ENCODE measurements at places on chromosomes 4 and X.

DNA sequence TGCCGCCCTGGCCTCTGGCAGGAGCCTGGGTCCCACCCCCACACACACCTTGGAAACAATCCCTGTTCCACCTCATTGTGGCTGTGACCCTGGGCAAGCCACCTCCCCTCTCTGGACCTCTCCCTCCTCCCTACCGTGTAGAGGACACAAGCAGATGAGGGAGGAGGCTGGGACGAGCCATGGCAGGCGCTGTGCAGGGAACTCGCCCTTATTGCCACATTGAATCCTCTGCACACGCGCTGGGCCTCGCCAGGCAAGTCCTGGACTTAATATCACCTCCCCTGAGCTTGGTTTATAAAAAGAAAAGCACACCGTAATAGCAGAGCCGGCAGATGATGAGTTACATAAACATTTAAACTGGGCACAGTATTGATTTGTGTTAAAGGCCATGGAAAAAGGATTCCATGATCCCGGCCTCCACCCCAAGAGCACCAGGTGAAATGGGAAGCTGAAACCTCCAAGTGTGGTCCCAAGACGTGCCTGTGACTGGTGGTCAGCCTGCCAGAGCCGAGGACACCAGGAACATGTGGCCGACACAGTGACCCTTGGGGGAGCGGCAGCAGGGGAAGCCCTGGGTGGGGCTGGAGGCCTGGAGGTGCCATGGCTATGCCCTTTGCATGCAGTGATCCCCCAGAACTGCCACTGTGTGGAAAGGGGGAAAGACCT, 81.1 kb downstream of the PPP2R2C start:
- no peak for DNase-seq

- no peak for DNase-seq
Observed at GRCh38 chr4:168265327-168265726, 53.2 kb downstream of the DDX60 start.

DNA sequence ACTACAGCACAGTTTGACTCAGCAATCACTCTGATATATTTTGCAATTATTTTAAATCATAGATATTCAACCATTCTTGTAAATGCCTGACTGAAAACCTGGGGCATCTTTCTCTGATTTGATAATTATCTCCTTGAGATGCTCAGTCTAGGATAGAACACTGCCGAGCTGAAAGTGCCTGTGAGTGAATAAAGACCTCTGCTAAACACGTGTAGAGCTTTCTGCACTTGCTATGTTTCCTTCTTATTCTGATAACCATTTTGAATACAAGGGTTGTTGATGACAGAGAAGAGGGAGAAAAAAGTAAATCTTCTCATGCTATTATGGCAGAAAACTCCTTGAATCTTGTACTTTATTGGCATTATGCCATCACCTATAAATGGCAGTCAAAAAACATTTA, 1843.4 kb upstream of the IGFBP7 start:
- no peak for DNase-seq

- DNase-seq = no peak
Observed at GRCh38 chr4:77695774-77696173, 90.2 kb downstream of the CXCL13 start.

DNA sequence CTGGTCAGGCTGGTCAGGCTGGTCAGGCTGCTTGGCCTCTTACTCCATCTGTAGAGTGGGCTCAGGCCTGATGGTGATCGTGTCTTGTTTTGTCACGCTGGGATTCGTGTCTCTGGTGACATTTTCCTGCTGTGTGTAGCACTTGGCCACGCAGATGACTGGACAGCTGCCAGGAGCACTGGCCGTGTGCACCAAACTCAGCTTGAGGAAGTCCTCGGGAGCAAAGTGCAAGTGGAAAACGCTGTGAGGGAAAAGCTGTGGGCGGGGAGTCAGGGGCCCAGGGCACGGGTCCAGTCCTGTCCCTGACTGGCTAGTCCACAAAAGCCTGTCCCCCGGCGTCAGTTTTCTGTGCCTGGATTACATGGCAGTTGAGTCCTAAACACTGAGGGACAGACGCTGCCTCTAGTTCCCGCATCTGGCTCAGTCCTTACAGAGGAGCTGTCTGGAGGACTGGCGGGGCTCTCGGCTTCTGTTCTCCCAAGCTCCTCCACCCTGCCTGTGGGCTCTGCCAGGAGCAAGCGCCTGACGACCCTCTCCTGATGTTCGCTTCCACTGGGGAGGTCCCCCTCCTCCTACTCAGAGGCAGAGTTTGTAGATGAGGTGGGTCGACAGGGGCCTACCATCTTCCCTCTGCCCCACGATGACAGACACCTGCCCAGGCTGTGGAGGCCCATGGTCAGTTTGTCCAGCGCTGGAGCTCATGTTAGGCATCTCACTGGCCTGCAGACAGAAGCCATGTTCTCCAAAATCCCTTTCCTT, 35.9 kb upstream of the GRPEL1 start:
- DNase-seq = peak; percentile 4

DNA sequence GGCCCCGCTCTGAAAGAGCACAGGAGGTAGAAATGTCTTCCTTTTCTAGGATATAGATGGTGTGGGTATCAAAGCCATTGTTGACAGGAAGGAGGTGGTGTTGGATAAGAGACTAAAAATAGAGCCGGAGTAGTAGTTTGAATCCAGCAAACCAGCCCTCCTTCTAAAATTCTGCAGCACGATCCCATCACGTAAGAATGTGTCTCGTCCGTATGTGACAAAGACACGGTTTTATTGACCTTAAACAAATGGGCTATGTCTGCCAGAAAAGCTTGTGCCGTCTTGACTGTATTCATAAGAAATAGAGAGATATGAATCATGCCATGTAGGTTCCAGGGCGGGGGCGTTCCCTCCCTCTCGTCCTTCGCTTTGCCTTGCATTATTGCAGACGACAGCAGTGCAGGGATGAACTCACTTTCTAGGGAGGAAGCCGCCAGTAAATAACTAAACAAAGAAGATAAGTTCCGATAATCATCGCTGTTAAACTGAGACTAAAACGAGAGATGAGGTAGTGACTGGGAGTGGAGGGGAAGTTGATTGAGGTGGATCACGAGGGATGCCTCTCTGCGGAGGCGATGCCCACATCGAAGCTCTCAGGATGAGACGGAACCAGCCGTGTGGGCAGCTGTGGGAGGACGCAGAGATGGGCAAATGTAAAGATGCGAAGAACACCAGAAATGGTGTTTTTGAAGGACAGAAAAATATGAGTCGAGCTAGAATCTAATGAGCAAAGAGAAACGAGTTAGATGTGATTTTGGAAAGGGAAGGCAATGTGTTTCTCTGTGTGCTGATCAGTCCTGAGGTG, 3.4 kb downstream of the TENM3 start:
- no peak for DNase-seq

- no peak for DNase-seq
Observed at GRCh38 chrX:53009032-53009431, 39.6 kb upstream of the GPR173 start.

- DNase-seq = no peak
Observed at GRCh38 chr4:771464-771863, 54.5 kb downstream of the CPLX1 start.

- DNase-seq = no peak
Observed at GRCh38 chr4:21900211-21900610, 48.4 kb downstream of the KCNIP4 start.

- DNase-seq = no peak
Observed at GRCh38 chr4:186072516-186072915, 3.6 kb downstream of the TLR3 start.

DNA sequence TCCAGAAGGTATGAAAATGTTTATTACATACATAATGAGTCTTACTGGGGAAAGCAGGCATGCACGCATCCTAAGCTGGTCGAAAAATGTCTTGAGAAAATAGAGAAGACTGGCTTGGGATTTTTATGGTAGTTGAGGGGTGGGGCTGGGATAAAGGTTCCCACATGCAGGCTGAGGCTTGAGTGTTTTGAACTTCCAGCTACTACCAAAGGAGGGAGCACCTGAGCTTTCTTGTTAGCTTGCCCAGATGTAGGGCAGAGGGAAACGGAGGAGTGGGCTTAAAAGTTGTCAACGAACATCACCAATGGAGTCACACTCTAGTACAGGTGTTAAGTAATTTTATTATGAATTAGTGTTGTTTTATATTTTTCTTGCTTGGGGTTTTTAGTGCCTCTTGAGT, 39.6 kb upstream of the SRPX start:
- no peak for DNase-seq

GRCh38 chr4:122810669-122811068, 16.0 kb upstream of the FGF2 start:
- no peak for DNase-seq

DNA sequence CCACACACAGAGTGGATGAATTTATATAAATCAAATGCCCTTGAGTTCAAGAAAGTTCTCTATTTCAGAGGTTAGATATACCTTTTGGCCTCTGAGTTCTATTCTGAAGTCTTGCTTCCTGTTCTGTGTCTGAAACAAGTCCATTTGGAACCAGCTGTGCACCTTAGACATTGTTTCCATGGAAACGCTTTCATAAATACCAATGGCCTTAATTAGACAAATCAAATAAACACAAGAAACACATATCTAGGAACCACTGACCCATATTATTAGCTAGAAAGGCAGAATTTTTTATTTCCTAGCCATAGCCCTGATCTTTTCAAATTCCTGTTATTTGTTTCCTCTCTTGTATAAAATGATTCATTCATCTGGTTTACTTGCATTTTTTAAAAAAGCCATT, 8.4 kb upstream of the C4orf54 start:
- DNase-seq = no peak

GRCh38 chr4:60216752-60217151, 983.4 kb upstream of the ADGRL3 start:
- no peak for DNase-seq

- no peak for DNase-seq
Observed at GRCh38 chr4:24910499-24910898, 2.3 kb downstream of the CCDC149 start.

- no peak for DNase-seq
Observed at GRCh38 chr4:48681856-48682255, 98.2 kb downstream of the FRYL start.

GRCh38 chr4:99383833-99384392, 31.4 kb upstream of the ADH1C start:
- DNase-seq = no peak

DNA sequence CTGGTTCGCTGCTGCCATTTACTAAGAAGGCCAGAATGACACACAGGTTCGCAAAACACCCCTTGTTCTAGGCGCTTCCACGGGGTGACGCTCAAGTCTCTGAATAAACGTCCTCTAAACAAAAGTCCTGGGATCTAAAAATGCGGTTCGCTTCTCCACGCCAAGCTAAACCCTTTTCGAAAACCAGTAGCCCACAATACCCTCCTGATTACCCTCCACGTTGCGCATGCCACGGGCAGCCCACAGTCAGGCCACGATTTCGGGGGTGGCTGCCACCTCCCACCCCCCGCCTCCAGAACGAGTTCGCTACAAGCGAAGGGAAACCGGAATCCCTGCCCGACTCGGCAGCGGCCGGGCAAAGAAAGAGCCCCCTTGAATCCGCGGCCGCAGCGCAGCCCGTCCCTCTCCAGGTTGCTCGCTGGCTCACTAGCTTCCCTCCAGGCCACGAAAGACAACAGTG, 423 bp downstream of the RPL39 start:
- peak; percentile 72 for DNase-seq

DNA sequence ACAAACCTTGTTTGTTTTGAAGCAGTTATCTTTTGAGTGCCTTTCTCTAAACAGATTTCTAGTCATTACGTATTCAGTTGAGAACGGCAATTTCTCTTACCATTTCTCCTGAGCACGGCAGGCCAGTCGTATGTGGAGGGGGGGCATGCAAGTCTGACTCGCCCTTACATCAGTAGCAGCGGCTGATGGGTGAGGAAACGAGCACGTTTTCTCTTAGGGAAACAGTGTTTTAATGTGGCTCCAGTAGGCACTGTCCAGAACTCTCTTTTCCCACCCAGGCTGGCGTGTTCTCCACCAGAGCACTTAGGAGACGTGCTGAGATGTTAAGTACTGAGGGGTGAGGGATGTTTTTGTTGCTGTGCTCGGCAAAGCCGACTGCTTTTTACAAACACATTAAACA, 240.5 kb downstream of the STIM2 start:
- DNase-seq = no peak

GRCh38 chrX:118730500-118731247, 3.3 kb downstream of the IL13RA1 start:
- no peak for DNase-seq

GRCh38 chrX:155864655-155865054, 16.5 kb upstream of the VAMP7 start:
- DNase-seq = no peak

- no peak for DNase-seq
Observed at GRCh38 chrX:51742586-51742985, 656 bp upstream of the GSPT2 start.

DNA sequence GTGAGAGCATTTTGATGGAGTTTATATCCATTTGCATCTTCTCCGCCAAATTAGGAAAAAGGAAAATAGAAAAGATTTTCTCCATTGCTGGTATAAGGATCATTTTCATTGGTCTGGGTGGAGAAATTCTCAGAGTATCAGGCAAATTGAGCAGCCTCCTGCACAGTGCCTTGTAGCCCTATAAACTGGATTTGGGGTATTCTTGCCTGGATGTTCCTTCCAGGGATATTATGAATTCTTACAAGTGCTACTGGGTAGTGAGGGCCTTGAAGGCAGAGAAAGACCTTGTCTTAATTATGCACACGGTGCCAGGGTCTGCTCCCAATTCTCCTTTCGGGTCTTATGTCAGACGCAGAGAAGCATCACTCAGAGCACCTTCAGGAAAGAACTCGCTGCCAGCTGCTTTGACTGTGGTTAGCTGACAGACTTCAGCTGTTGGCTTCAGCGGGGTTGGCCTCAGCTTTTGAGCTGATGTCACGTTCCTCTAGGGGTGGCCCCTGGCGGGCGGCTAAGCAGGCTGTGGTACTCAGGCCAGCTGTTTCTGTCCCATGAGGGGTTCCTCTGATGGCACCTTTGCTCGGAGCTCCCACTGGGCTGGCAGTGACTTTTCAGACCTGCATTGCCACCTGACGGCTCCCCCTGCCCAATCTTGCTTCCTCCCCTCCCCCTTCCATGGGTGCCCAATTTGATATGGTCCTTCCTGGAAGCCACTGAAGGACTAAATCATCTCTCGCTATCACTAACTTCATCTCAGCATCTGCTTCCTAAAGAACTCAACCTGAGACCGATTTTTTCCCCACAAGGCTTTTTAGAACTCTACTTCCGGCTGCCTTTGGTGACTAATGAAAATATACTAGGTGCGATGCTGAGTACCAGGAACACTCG, 519.5 kb downstream of the BCOR start:
- DNase-seq = peak; percentile 9

GRCh38 chr4:87353592-87353991, 30.9 kb upstream of the HSD17B13 start:
- peak; percentile 58 for DNase-seq

- DNase-seq = no peak
Observed at GRCh38 chr4:18931643-18932377, 910.3 kb upstream of the LCORL start.

- DNase-seq = no peak
Observed at GRCh38 chr4:99389606-99390005, 37.1 kb upstream of the ADH1C start.

DNA sequence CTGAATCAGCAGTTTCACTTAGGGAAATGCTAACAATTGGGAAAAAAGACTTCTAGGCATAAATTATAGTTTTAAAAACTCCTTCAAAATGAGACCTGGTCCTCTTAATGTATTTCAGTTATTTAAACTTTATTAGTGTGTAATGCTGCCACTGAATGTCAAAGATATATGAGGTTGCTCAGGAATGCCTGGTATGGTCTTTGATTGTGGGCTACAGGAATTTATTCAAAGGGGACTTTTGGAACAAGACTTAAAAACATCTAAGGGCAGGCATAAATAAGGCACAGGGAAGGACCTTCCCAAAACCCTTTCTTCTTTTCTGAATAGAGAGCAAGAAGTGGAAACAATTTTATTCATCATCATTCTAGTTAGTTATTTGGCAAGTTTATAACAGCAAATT, 439.1 kb downstream of the TLL1 start:
- DNase-seq = no peak
